ENCODE measurements at places on chromosomes 2 and 18.
A peak's percentile ranks its signal among the peaks of the same experiment; 100 is the strongest.

- no peak for DNase-seq
These were observed 66.3 kb downstream of the SLC66A2 start for GRCh38 chr18:79884963-79885728.

- peak; percentile 54 for DNase-seq
These were observed 78.8 kb downstream of the FHOD3 start for GRCh38 chr18:36376361-36376760.

DNA sequence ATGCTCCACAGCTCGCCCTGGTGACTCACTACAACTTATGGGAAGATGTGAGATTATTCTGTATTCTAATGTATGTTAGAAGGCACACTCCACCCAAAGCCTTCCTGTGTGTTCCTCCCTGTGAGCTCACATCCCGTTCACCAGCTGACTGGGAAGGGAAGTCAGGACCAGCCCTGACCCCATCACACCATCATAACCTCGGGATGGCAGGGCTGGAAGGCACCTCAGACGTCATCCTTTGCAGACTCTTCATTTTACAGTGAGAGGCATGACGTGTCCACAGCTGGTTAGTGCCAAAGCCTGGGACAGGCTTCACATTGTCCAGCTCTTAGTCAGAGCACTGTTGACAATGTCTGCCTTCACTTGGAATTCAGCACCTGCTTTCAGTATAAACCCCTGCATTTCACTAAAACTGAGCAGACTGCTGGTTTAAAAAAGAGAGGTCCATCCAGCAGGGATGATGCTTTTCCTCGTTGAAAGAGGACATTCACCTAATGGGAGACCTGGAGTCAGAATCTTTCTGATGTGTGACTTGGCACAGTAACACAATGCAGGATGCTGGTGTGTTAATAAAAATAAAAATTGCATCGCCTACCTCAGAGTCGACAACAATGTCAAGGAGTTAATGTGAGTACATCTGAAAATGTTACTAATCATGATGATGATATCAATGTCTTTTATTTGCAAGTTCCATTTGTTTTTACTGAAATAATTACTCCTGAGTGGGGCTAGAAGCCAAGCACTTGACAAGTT is 418.0 kb upstream of the TNP1 start:
- peak; percentile 95 for DNase-seq

DNA sequence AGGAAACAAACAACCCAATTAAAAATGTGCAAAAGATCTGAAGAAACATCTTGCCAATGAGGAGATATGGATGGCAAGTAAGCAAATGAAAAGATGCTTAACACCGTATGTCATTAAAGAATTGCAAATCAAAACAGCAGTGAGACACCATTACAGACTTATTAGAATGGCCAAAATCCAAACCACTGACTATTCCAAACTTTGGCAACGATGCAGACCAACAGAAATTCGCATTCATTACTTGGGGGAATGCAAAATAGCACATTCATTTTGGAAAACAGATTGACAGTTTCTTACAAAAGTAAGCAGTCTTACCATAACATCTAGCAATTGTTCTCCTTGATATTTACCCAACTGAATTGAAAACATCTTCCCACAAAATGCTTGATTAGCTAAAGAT is 1118.7 kb downstream of the SUCLG1 start:
- DNase-seq: no peak

- DNase-seq: peak; percentile 45
These were observed 17.2 kb upstream of the ASXL3 start for GRCh38 chr18:33560686-33561370.

- no peak for DNase-seq
These were observed 302.3 kb downstream of the IRS1 start for GRCh38 chr2:226497146-226497909.

- DNase-seq: no peak
These were observed 1830.6 kb upstream of the CELF4 start for GRCh38 chr18:39396168-39396567.

DNA sequence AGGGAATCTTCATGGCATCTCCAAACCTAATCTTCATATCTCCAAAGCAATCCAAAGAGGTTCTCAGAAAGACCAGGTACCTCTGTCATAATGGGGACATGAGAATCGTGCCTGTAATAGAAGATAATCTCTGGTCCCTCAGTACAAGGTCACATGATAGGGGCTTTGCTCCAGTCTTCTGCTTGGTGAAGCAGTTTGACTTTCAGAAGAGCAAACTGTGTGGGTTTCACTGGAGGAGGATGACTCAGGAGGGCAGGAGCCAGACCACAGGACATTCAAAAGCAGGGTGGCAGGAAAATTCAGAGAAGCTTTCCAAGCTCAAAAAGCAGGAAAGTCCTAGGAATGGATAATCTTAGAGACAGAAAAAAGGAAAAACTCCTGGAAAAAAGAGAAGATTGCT is 10.6 kb upstream of the PAX3 start:
- no peak for DNase-seq

GRCh38 chr2:133657591-133657990 is 89.3 kb upstream of the NCKAP5 start:
- DNase-seq: peak; percentile 81

DNA sequence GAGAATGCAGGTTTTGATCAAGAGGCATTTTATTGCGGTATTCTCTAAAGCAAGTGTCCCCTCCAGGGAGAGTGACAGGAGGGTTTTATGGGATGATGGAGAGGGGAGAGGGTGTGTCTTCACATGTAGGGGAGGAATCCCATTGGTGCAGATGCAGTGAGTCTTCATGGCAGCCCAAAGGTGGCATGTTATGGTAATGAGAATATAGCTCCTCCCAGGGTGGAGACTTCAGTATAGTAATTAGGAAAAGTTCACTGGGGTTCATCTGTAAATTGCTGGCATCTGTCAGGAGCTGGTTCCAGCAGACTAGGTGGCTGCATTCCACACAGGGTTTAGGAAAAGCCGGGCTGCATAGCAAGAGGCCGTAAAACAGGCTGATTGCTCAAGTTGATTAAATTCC is 230.7 kb upstream of the CCDC68 start:
- DNase-seq: peak; percentile 22

Data from fibroblast of skin of right biceps (primary cell).